ENCODE measurements at places on chromosomes 12 and 14. TPM values are rescaled to one million over a fixed set of nuclear protein-coding genes. Genes with fewer than 3 reads are reported as not detected.

CDH24 gene
- total RNA-seq: 0.82 TPM

KRT76 gene
- total RNA-seq: not detected

- no peaks in the 10 kb centered on the region for H3K4me1 ChIP-seq
- H3K27me3 ChIP-seq: peaks cover 16% of the 10 kb centered on the region
- no peaks in the 10 kb centered on the region for H3K36me3 ChIP-seq
Observed at GRCh38 chr14:23243066-23243465, 5.3 kb downstream of the RNF212B start.

DNA sequence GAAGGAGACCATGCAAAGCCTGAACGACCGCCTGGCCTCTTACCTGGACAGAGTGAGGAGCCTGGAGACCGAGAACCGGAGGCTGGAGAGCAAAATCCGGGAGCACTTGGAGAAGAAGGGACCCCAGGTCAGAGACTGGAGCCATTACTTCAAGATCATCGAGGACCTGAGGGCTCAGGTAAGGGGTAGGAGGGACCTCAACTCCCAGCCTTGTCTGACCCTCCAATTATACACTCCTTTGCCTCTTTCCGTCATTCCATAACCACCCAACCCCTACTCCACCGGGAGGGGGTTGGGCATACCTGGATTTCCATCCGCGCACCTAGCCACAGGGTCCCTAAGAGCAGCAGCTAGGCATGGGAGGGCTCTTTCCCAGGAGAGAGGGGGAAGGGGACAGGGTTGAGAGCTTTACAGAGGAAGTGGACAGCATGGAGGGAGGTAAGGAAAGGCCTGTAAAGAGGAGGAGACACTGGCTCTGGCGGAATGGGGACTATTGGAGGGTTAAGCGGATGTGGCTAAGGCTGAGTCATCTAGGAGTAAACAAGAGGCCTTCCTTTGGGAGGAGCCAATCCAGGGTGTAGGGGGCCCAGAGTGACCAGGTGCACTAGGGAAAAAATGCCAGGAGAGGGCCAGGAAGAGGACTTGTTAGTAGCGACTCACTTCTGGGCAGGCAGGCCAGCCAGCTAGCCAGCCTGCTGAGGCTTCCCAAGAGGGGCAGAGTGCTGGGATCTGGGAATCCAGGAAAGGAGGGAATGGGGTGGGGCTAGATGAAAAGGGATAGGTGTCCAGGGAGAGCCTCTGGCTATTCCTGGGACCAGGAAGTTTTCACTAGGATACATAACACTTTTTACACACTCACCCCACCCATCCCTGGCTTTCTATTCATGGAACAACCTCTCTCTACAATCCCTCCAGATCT lies 754 bp downstream of the KRT18 start:
- peak overlapping the region; percentile 61 for H3K4me3 ChIP-seq
- DNase-seq: no peak
- no peaks in the 10 kb centered on the region for H3K36me3 ChIP-seq
- H3K27me3 ChIP-seq: peaks cover 2% of the 10 kb centered on the region

- H3K36me3 ChIP-seq: peaks cover 4% of the 10 kb centered on the region
- no peak for DNase-seq
- peaks cover 7% of the 10 kb centered on the region for H3K4me1 ChIP-seq
- no peaks in the 10 kb centered on the region for H3K27me3 ChIP-seq
- H3K27ac ChIP-seq: no peak overlapping the region
Observed at GRCh38 chr14:102499401-102500157, 10.0 kb downstream of the ANKRD9 start.

- no peaks in the 10 kb centered on the region for H3K4me1 ChIP-seq
- DNase-seq: no peak
- peaks cover 15% of the 10 kb centered on the region for H3K27me3 ChIP-seq
- H3K36me3 ChIP-seq: no peaks in the 10 kb centered on the region
- H3K4me3 ChIP-seq: no peak overlapping the region
- H3K27ac ChIP-seq: no peak overlapping the region
Observed at GRCh38 chr14:104545151-104545941, 34.2 kb upstream of the C14orf180 start.

All from activated CD4-positive, alpha-beta T cell treated with anti-CD3 and anti-CD28 coated beads for 36 hours (primary cell).